ENCODE measurements at places on chromosomes 5 and 9.
A peak's percentile ranks its signal among the peaks of the same experiment; 100 is the strongest.

GRCh38 chr5:137051161-137051560, 448.0 kb downstream of the SPOCK1 start:
- no peak for ATAC-seq

DNA sequence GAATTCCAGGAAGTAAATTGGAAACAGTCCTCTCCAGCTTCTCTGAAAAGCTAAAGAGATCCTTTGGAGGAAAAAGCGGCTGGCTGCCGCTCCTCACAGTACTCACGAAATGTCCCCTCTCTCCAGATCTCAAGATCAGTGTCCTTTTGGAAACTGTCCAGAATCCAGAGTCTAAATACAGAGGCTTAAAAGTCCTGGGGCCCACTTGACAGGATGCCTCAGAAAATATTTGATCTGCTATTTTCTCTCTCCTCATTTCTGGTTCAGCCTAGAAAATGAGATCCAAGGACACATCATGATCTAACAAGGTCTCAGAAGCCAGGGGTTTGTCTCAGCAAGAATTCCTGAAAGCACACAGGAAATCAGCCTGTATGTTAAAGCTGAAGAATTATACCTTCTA, 7.2 kb downstream of the C1QTNF2 start:
- no peak for ATAC-seq

DNA sequence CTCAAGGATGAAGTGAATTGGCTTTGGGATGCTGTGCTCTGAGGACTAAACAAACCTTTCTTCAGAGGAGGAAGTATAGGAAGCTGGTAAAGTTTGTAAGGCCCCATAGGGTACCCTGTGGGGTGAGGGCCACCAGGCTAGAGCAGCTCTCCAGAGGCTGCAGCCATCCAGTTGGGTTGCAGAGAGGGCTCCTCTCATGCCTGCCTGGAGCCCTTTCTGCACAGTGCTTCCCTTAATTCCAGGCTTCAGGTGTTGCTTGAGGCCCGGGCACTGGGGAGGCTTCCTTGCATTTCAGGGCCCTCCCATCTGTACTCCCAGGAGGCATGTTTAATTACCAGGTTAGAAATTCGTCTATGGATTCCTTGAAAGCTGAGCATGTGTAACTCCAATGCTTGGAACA, 95.3 kb upstream of the FSTL4 start:
- no peak for ATAC-seq

DNA sequence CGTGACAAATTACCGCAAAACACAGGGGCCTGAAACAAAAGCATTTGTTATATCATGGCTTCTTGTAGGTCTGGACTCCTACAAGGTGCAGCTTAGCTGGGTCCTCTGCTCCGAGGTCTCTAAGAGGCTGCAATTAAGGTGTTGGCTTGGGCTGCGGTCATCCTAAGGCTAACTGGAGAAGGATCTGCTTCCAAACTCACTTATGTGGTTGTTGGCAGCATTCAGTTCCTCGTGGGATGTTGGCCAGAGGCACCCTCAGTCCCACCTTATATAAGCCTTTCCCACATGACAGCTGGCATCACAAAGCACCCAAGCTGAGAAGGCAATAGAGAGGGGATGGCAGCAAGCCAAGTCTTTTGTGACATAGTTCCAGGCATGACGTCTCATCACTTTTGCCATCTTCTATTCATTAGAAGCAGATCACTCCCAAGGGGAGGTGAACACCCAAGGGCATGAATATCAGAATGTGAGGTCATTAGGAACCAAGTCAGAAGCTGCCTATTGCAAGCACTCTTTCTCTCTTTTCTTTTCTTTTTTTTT, 47.9 kb upstream of the ZBTB43 start:
- no peak for ATAC-seq

DNA sequence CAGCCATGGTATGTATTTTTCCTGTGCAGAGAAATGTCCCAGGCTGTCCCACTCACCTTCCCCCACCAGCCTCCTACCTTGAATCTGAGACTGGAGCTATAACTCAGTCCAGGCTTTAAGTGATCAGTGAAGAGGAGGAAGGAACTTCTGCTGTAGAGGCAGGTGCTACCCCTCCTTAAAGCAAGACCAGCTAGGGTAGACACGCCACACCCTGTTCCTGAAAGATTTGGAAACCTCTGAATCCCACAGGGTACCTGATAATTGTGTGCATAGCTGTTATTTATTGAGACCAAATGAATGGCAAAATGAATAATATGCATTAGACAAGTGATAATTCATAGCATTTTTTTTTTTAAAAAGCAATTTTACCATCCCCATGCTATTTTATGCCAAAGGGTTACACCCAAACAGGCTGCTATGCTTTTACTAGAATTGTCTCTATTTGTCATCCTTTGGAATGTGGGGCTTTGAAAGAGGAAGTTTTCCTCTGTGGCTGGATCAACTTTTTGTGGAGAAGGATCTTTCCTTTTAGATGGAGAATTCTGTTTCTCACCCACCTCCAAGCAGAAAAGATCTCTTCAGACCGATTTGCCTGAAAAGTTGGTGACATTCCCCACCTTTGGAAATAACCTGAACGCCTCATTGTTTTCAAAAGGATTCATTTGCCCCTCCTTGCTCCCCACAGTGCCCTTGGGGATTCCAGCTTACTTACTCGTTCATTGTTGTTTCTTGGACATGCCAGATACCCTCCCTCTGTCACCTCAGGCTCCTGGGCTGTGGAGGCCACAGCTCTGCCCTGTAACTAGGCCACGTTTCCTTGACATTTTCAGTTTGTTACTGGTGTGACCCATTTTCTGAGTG, 248.7 kb downstream of the NR3C1 start:
- no peak for ATAC-seq

DNA sequence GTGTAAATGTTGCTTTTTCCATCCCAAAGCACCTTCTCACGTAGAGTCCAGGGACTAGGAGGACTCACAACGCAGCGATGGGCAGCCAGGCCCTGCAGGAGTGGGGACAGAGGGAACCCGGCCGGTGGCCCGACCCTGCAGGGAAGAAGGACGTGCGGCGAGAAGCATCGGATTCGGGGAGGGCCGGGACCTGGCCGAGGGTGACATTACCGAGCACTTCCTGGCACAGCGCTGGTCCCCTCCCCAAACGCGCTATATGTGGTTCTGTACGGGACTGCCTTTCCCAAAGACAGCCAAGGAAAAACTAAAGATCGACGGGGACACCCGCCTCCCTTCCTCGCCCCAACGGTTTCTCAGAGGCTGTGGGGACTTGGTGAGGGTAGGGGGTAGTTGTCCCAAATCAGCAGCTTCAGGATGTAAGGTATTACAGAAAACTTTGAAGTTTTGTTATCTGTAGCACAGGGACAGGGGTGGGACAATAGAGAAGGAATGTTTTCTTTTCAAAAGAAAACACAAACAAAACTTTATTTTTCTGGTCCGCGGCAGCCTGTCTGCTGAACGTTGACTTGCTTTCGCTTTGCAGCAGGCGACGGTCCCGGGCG, 887 bp upstream of the MAP3K1 start:
- ATAC-seq = peak; percentile 0

DNA sequence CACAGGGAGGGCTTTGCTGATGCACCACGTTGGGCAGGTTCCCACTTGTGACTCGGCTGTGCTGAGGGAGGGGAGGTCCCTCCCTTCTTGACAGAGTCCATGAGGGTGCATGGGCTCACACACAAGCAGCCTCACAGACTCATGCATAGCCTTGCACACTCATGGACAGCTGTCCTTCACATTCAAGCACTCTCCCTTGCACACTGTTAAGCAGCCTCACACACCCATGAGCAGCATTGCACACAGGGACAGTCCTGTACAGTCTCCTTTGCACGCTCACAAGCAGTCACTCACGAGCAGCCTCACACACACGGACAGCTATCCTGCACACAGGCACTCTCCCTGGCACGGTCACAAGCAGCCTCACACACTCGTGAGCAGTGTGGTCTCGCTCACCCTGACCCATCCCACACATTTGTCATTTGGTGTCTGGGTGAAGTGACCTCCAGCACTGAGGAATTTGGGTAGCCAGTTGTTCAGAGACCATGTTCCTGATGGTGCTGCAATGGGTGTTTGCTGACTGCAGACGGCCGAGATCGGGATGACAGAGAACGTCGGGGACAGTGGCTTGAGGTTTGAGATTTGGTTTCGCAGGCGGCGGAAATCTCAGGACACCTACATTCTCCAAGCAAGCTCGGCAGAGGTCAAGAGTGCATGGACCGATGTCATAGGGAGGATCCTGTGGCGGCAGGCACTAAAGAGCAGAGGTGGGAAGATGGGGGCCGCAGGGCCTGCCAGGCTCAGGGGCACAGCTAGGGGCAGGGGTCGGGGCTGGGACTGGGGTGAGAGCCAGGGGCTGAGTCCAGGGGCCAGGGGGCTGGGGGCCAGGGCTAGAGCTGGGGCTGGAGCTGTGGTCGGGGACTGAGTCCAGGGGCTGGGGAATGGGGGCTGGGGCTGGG, 17.7 kb upstream of the LRRC14B start:
- no peak for ATAC-seq

DNA sequence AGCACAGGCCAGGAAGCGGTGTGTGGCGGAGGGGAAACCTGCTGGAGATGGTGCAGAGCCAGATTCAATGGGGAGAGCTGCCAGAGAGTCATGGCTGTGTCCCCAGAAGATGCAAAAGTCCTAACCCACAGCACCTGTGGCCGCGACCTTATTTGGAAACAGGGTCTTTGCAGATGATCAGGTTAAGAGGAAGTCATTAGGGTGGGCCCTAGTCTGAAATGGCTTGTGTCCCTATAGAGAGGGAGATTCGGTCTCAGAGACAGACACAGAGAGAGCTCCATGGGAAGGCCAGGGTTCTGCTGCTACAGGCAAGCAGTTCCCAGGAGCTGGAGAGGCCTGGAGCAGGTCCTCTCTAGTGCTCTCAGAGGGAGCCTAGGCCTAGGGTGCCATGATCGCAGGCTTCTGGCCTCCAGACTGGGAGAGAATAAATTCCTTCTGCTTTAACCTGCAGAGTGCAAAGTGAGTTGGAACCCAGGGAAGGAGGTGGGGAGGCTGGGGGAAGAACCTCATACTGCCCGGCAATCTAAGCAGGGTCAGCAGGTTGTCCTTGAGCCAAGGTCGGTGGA, 1.9 kb upstream of the LPCAT1 start:
- peak; percentile 2 for ATAC-seq

- no peak for ATAC-seq
These were observed 68.1 kb upstream of the ABL1 start for GRCh38 chr9:130766927-130767307.

GRCh38 chr9:80556631-80557030, 984.9 kb downstream of the TLE4 start:
- ATAC-seq = no peak

Measured in stimulated activated memory B cell treated with anti-CD40 and anti-IgM and Interleukin-4, amounts not matched to agents 10 μg/mL and 1 μg/mL and 100 μg/mL, for 72 hours (primary cell).